Liver (tissue), 10 donors: ENCODE measurements at places on chromosomes 1 and 21. TPM values are rescaled to one million over a fixed set of nuclear protein-coding genes. Genes with fewer than 3 reads are reported as not detected.

Gene CHI3L2
- 0.25 TPM for total RNA-seq

Gene PLA2G2F
- not detected for total RNA-seq

Gene S100A5
- not detected for total RNA-seq

Gene CASQ1
- total RNA-seq, result not detected

Gene GBP6
- total RNA-seq, result not detected

Gene RGS7
- total RNA-seq, result 0.05 TPM

Gene CD1B
- total RNA-seq, result 0.19 TPM

Gene CD247
- 2.1 TPM for total RNA-seq

Gene FAM78B
- total RNA-seq, result 0.92 TPM

Gene HTR6
- total RNA-seq, result not detected

Gene CASZ1
- 1.6 TPM for total RNA-seq

Gene SYPL2
- 4.4 TPM for total RNA-seq

Gene DSTYK
- 9.9 TPM for total RNA-seq

Gene POU3F1
- not detected for total RNA-seq

Gene APCS
- 1,740 TPM for total RNA-seq
